Stimulated activated CD4-positive, alpha-beta T cell treated with anti-CD3 and anti-CD28 coated beads, Interleukin-4, amount 100 ng/mL, for 24 hours (primary cell): ENCODE measurements at places on chromosomes 2 and 18.

DNA sequence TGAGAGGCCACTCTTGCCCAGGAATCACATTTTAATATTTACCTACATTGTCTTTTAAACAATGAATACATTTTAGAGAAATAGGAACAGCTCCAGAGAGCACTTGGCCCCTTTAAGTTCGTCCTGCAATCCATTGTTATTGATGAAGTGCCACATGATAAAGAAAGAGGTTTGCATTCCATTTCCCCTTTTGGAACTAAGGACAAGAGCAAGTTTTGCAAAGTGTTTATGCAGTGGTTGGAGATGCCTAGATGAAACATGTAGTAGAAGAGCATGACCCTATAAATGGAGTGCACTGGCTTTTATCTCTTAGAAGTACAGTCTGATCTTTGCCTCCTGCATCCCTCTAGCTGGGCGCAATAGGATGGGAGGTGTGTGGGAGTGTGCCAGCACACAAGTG lies 118.7 kb upstream of the CNTNAP5 start:
- DNase-seq, result no peak

- DNase-seq, result no peak
Observed at GRCh38 chr2:226892729-226893128, 56.9 kb downstream of the RHBDD1 start.

- no peak for DNase-seq
Observed at GRCh38 chr2:101803945-101804696, 106.6 kb downstream of the MAP4K4 start.

- DNase-seq, result no peak
Observed at GRCh38 chr18:49699303-49699702, 114.0 kb downstream of the ACAA2 start.
